Left hindlimb (tissue), 1 donor: ENCODE measurements at places on chromosomes 2 and 18.

- no peak for DNase-seq
Measured at GRCh38 chr2:239401881-239402233, 1.0 kb upstream of the HDAC4 start.

DNA sequence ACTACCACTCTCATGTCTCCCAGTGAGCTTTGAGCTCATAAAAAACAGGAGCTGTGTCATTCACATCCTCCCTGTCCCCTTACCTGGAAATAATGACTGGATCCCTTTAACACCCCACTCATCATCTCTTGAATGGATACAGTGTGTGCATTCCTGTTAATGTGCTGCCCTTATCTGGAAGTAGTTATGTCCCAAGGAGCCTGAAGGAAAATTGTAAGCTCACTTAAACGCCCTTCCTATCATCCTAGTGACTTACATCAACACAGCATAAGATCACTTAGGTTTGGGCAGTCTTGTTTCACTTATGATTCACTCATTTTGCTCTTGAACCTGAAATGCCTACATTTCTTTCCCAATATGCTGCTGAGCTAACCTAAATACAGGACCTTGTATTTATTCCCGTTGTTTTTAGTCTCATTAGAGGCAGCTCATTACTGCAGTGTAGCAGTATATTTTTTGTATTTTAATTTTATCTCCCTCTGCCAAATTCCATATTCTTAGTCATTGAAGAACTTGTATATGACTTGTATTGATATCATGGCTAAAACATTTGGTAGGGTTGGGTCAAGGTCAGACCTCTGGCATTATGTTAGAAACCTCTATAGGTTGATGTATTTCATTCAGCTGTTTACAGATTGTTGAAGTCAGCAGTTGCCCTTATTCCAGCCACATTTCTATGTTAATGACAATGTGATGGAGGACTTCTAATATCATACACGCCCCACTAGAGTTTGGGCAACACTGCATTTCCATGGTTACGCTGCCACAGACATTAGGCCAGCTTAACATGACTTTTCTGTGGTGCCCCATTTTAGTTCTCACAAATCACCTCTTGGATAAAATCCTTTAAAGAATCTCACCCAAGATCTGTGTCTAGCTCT, 72.9 kb downstream of the PKP4 start:
- no peak for DNase-seq

GRCh38 chr2:219447242-219448098, 12.8 kb downstream of the SPEG start:
- DNase-seq = no peak

- DNase-seq = no peak
Measured at GRCh38 chr2:239137165-239137897, 263.5 kb downstream of the HDAC4 start.

- no peak for DNase-seq
Measured at GRCh38 chr2:74540291-74540690, 10.6 kb downstream of the HTRA2 start.

GRCh38 chr2:18066066-18066465, 187.6 kb downstream of the KCNS3 start:
- no peak for DNase-seq

GRCh38 chr2:232477751-232478510, 9.7 kb downstream of the ECEL1 start:
- peak; percentile 18 for DNase-seq

GRCh38 chr2:106085181-106085940, 108.7 kb downstream of the UXS1 start:
- no peak for DNase-seq

DNA sequence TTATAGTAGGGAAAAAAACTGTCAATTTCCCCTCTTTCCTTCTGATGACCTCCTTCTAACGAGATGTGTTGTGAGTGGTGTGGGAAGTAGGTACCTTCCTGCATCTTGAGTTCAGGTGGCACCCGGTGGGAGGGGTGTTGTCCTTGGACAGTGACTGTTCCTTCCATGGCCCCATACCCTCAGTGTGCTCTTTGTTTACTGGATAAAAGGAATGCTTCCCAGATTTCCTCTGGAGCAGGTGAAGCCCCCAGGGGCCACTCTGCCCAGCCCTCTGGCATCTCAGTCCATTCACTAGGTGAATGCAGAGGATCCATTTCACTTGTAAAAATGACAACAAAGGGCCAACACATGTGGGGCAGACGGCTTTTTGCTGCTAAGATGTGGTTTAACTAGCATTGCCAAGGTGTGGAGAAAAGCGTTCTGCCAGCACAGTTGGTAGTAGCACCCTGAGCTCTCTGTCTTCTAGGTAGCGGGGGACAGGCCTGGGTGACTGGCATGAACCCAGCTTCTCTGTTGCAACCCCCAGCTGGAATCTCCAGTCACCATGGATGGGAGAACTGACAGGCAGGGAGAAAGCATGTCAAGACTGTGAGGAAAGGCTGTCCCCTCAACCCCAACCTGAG, 6.9 kb downstream of the GDF7 start:
- no peak for DNase-seq

DNA sequence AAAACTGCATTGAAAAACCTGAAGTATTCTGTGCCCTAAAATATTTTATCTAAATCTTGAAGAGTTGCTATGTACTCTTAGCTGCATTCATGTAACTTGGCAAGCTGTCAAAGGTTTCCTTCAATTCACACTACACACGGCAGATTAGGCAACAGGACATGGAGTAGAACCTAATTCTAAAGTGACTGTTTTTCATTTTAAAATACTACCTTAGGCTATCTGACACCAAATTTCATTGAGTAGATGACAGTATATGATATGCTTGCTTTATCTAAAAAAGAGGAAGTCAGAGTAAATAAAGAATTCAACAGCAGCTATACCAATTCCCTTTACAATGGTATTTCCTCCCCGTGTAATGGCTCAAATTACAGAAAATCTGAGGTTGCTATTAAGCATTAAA, 45.4 kb downstream of the EXOC6B start:
- no peak for DNase-seq

DNA sequence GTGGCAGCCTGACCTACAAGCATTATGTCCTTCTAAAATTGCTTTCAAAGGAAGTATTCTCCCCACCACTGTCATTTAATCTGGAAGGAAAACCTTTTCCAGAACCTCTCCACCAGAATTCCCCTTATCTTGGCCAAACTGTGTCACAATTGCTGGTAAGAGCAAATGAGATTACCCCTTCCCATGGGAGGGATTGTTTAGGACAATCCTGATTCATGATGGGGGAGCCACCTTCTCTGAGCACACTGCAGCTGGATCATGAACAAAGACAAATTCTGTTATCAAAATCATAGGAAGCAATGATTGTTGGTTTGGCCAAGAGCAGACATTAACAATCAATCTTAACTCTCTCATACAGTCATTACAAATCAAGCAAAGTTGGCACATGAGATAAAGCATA, 18.1 kb upstream of the ATOH8 start:
- no peak for DNase-seq

GRCh38 chr18:47461406-47461948, 210.0 kb upstream of the SKOR2 start:
- DNase-seq = no peak

GRCh38 chr18:46560671-46561045, 96.4 kb downstream of the LOXHD1 start:
- DNase-seq = no peak

DNA sequence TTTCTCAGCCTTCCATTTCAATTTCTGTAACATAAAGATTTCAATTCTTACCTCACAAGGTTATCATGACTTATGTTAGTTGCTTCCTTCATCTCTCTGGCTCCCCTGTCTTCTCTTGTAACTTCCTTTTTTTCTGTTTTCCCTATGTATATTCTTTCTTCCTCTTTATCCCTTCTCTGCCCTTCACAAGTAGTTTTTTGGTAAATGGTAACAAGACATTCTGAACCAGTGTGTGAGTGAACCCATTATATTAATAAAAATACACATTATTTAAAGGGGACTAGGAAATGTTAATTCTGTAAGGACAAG, 8.4 kb downstream of the ACSL3 start:
- DNase-seq = no peak

DNA sequence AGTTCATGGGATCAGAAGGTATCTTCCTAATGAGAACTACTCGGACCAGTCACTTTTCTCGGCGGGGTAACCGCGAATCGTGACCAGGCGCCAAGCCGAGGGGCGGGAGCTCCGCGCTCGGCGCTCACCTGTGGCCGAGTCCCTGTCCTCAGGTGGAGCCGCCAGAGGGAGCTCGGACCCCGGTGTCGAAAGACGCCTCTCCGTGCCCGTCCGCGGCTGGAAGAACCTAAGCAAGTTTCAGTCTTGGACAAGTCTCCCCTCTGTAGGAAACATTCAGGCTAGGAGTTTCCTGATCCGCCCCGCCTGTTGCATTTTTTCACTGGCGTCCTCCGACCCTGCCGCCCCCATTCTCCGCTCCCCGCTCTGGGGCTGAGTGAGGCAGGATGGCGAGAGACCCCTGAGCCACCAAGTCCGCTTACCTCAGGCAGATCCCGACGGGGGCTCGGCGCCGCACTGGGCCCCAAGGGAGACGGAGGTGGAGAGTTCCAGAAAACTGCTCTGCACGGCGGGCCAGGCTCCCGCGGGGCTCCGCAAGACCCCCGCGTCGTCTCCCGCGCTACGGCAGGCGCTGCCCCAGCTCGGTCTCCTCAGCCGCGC, 480 bp downstream of the DSEL start:
- DNase-seq = peak; percentile 92

GRCh38 chr2:54524226-54524991, 68.3 kb downstream of the SPTBN1 start:
- no peak for DNase-seq

DNA sequence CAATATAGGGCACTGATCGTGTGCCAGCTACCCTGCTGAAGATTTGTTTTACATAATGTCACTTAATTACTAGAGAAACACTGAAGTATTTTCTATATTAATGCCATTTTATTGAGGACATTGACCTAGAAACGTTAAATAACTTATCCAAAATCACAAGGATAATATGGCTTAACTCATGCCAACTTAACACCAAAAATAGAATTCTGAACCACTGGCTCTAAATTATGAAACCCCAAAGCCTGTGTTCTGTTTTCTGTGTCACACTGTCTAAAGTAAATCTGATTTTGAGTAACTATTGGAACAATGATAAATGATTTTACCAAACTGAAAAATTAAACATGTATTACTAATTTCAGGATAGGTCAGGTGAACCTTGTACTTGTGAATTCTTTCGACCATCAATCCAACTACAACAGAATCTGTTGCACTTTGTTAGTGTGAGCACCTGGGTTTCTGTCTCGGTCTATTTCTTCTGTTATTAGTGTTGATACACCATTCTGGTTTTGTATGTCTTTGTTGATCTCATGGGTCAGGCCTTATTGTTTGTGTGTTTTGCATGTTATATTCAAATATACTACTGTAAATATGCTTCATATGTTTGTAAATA, 48.2 kb upstream of the CCDC141 start:
- no peak for DNase-seq

GRCh38 chr2:193668557-193669323, 1474.0 kb upstream of the TMEFF2 start:
- DNase-seq = no peak

DNA sequence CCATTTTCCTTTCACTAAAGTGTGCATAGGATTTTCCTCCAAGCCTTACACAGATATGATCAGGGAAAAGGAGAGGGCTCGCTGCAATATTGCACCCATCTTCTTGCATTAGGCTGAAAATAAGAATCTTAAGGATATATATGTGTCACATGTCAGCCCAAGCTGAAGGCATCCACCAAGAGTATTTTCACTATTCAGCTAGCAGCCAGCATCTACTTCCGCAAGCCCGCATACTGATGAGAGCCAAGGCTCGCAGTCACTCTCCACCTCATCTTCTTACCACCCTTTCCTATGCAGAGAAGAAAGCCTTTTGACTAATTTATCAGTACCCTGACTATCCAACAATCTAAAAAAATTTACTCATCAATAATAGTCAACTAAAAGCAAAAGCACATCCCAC, 6.1 kb downstream of the TMEM163 start:
- no peak for DNase-seq

- no peak for DNase-seq
Measured at GRCh38 chr2:2306878-2307277, 24.2 kb downstream of the MYT1L start.

GRCh38 chr2:232537079-232537478, 2.4 kb upstream of the CHRNG start:
- no peak for DNase-seq

- DNase-seq = no peak
Measured at GRCh38 chr2:46537624-46538295, 58.4 kb downstream of the TMEM247 start.

GRCh38 chr2:28257182-28257581, 135.5 kb upstream of the FOSL2 start:
- no peak for DNase-seq

DNA sequence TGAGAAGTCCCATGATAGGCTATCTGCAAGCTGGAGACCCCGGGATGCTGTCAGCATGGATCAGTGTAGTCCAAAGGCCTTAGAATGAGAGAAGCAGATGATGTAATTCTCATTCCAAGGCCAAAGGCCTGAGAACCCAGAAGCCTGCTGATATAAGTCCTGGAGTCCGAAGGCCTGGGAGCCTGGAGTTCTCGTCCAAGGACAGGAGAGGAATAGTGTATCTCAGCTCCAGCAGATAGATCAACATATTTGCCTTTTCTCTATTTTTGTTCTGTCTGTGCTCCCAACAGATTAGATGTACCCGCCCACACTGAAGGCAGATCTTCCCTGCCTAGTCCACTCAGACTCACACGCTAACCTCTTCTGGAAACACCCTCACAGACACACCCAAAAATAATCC, 454.9 kb upstream of the CHAC2 start:
- no peak for DNase-seq

DNA sequence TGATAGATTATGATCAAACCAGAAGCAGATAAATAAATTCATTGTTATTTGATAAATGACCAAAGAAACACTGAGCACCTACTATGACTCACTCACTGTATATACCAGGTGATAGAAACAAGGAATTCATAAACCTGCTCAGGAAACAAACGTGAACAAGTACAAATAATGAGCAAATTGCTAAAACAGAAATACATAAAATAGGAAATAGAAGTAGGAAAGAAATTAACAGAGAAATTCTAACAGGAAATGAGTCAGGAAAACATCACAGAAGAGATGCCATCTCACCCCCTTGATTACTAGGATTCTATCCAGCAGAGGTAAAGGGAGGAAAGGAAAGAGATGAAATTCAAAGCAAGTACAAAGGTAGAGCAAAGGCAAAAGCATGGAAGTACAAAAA, 31.3 kb downstream of the EXOC6B start:
- no peak for DNase-seq

DNA sequence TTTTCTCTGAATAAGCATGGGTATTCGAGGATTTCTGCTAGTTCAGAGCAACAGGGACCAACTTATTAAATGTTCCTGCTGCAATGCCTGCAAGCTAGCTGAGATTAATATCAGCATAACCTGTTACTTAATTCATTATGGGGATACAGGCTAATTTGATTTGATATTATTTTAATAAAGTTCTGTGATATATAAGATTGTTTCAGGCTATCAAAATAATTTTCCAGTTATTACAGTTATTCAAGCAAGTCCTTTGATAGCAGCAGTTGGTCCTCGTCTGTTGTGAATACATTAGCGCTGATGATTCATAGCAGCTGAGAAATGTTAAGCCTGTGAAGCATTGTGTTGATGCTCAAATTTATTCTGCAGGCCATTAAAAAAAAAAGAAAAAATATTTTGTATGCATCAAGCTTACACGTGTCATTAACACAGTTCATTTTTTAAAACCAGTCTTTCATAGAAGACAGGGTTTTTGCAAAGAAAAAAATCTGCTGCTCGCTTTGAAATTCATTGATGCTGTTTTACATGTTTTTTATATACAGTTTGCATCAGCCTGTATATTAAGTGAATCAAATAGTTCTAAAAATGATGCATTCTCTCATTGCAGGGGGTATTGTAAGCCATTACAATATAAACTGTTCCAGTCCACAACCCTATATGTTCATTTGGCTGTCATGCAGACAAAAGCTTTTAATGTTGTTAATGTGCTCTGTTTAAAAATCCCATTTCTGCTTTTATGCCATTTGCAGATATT, 482.5 kb downstream of the BCL11A start:
- DNase-seq = no peak
